ENCODE measurements at places on chromosomes 4 and X.
A peak's percentile ranks its signal among the peaks of the same experiment; 100 is the strongest.

- peak; percentile 26 for DNase-seq
These were observed 53.3 kb downstream of the JADE1 start for GRCh38 chr4:128862608-128863311.

- DNase-seq = peak; percentile 60
These were observed 46.3 kb downstream of the ATP10D start for GRCh38 chr4:47531241-47531953.

- no peak for DNase-seq
These were observed 55.0 kb downstream of the PSAPL1 start for GRCh38 chr4:7379719-7380118.

GRCh38 chrX:11585174-11585573, 80.5 kb downstream of the ARHGAP6 start:
- no peak for DNase-seq

DNA sequence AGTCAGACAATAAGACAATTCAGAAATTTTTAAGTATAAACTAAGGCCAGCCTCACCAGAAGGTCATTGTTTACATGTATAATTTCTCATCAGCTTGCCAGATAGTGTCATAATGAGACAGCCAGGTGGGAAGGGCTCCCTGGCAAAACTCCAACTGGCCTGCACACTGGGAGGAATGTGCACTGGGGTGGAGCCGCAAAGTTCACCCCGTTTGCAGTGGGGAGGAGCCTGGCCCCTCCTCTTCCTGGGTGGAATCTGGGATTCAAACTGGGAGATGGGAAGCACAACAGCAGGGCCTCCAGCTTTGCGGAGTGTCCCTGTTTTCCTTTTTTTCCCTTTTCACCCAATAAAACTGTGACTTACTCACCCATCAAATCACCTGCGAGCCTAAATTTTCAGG, 329.9 kb downstream of the SMARCA1 start:
- DNase-seq = no peak

- peak; percentile 17 for DNase-seq
These were observed 503.3 kb upstream of the FAM241A start for GRCh38 chr4:111641813-111642579.

GRCh38 chrX:70762285-70762684, 146.2 kb downstream of the TEX11 start:
- no peak for DNase-seq

- no peak for DNase-seq
These were observed 185.5 kb upstream of the AFF2 start for GRCh38 chrX:148314876-148315275.

DNA sequence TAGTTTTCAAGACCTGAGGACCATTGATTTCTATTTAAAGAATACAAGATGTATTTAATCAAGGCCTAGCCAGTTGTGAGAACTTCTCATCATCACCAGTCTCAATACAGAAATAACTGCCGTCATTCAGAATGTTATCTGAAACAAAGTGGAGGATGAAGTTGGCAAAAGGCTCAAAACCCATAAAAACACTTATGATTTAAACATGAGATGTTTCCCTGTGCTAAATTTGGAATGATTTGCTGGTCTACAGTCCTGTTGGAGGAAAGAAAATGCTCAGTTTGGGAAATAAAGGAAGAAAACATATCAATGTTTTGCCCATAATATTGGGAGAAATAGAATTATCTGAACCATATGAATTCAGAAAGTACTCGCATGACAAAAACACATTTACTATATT, 192.2 kb downstream of the ADGRA3 start:
- no peak for DNase-seq

GRCh38 chrX:17377091-17377717, 2.2 kb downstream of the NHS start:
- DNase-seq = peak; percentile 30

- no peak for DNase-seq
These were observed 62.2 kb upstream of the IL13RA1 start for GRCh38 chrX:118665204-118665603.

- DNase-seq = no peak
These were observed 137.0 kb downstream of the CPZ start for GRCh38 chr4:8729408-8730149.
